SW 1271 (cell line): ENCODE measurements at places on chromosomes 7 and 10.
A peak's percentile ranks its signal among the peaks of the same experiment; 100 is the strongest.

- peak; percentile 98 for DNase-seq
These were observed 44.4 kb downstream of the MYPN start for GRCh38 chr10:68153473-68154210.

DNA sequence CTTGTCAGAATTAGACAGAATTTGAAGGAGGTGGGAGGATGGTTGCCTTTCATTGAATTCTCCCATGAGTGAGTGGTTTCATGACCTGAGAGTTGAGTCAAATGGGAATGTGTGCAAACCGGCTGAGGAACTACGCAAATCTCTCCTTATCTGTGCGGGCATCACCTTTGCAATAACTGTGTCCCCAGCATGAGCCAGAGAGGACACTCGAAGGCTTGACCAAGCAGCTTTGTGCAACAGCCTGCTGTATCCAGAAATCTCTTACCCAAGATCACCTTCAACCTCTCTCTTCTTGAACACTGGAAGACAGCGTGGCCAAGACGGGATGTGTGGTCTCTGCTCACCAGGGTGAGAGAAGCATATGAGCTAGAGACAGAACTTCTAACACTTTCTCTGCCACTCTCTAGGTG is 93.8 kb upstream of the IKZF1 start:
- DNase-seq: no peak

DNA sequence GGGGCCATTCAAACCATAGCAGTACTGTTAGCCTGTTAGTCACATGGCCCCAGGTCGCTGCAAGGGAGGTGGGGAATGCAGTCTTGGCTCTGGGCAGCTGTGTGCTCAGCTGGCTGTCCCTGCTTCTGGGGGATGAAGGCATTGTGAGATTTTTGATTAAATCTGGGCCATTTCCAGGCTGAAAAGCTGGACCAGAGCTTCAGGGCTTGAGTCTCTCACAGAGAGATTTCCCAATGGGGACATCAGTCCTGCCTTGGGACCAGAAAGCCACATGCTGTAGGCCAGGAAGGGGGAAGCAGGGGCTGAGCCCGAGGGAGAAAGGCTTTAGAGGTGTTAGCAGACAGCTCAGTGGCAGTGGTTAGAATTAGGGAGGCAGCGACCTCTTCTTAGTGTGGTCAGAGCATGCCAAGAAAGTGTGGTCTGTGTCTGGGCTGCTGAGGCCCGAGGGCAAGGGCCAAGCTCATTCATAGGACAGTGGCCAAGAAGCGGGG is 33.6 kb downstream of the PALD1 start:
- no peak for DNase-seq

- no peak for DNase-seq
These were observed 170.5 kb downstream of the C1GALT1 start for GRCh38 chr7:7352845-7353244.

DNA sequence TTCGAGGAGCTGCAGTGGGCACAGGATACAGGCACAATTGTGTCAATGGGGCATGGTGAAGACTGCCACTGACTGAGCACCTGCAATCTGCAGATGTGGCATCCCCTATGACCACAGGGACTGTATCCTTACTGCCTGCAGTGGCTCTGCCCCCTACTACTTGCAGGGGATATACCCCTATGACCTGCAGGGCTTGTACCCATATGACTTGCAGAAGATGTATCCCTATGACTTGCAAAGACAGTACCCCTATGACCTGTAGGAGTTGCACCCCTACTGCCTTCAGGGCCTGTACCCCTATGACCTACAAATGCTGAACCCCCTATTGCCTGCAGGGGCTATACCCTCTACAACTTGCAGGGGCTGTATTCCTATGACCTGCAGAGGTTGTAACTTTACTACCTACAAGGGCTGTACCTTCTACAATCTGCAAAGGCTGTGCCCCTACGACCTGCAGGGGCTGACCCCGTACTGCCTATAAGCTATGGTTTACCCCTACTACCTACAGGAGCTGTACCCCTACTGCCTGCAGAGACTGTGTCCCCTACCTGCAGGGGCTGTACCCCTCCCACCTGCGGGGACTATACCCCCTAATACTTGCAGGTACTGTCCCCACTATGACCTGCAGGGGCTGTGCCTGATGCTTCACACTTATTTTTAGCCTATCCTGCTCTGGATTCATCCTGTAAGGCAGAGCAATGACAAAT is 65.9 kb upstream of the ADAM12 start:
- no peak for DNase-seq

DNA sequence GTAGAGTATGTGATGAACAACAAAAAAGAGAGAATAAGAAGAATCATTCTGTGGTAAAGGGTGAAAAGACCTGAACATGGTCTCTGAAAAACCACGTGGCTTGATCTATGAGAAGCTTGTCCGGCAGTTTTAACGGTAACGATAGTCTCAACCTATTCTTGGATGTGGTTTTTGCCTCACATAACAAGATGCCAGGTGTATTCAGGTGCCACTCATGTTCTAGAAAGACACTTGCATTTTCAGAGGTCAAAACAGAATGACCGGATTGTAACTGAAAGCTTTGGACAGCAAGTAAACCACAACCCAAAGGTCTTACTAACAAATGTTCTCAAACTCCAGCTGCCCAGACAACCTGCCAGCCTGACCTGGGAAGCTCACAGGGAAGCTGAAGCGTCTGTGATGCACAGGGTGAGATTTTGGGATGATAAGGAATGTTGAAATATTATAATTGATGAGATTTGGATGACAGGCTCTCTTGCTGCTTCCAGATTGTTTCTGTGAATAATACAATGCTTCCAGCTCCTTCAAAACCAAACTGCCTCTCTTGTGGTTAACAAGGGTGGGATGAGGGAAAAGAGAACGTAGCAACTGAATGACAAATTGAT is 137.4 kb upstream of the GRB10 start:
- DNase-seq: no peak

- DNase-seq: no peak
These were observed 106.6 kb upstream of the NUPR2 start for GRCh38 chr7:56222866-56223265.

DNA sequence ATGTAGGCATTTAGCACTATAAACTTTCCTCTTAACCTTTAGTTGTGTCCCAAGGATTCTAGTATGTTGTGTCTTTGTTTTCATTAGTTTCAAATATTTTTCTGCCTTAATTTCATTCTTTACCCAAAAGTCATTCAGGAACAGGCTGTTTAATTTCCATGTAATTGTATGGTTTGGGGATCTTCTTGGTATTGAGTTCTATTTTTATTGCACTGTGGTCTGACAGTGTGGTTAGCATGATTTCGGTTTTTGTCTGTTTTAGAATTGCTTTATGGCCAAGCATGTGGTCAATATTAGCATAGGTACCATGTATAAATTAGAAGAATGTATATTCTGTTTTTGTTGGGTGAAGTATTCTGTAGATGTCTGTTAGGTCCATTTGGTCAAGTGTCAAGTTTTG is 26.3 kb downstream of the COA1 start:
- DNase-seq: no peak

DNA sequence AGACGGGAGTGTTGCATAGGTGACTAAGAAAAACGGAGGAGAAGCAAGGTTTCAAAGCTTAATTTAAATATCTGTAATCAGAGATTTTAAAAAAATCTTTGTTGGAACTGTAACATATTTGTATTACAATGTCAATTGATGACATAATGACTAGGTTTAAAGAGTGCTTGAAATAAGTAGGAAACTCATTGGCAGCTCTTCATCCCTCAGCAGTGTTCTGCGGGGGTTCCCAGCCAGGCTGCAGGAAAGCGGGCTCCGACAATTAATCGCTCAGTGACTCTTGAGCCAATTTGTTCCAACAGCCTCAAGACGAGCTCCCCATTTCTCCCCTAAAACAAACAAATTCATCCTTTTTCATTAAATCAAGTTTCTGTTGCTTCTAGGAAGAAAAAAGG is 22.6 kb downstream of the CPXM2 start:
- DNase-seq: no peak
